ENCODE measurements at places on chromosomes 6 and 20.

DNA sequence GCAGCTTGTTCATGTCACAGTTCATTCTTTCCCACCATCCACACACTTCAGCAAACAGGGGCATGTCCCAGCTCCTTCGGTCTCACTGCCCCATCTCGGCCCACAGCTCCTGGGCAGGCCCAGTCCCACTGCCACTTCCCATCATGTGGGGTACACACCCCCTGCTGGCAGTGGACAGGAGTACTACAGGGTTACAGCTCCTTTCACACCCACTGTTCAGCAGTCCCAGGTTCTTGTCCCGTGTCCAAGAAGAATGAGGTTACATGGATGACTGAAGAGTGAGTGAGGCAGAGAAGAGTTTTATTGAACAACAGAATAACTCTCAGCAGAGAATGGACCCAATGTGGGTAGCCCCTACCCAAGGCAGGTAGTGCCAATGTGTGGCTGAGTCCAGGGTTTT is 77.8 kb upstream of the SMLR1 start:
- DNase-seq = no peak

DNA sequence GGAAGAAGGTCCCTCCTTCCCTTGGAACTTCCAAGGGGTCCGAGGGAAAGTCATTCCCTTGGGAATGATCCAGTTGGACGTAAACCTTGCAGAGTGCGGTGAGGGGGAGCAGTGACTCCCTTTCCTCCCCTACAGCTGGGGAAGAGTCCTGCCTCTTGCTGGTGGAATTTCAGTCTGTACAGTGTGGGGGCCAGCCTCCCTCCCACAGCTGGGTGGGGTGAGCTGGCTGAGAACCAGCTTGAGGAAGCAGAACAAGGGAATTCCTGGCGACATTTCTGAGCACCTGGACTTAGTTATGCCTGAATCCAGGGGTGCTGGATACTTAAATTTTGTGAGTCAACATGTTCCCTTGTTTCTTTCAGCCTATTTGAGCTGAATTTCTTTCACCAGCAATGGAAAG is 152.0 kb downstream of the ANKRD60 start:
- DNase-seq = no peak

- DNase-seq = no peak
These were observed 153.6 kb downstream of the MTHFD1L start for GRCh38 chr6:151018911-151019782.

DNA sequence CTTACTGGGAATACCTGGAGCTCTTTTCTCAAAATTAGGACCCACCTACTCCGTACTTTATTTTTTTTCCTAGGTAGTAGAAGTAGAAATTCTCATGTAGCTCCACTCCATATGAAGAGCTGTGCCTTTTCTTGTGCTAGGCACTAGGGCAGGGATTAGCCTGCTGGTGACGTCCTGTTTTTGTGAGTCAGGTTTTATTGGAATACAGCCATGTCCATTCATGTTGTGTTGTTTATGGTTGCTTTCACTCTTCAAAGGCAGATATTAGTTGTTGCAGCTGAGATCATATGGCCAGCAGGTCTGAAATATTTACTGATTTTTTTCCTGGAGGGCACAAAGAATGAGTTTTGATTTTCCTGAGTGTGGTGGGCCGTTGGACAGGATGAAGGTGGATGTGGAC is 20.5 kb downstream of the XRN2 start:
- DNase-seq = no peak

- no peak for DNase-seq
These were observed 121.9 kb downstream of the MTHFD1L start for GRCh38 chr6:150987371-150987828.

DNA sequence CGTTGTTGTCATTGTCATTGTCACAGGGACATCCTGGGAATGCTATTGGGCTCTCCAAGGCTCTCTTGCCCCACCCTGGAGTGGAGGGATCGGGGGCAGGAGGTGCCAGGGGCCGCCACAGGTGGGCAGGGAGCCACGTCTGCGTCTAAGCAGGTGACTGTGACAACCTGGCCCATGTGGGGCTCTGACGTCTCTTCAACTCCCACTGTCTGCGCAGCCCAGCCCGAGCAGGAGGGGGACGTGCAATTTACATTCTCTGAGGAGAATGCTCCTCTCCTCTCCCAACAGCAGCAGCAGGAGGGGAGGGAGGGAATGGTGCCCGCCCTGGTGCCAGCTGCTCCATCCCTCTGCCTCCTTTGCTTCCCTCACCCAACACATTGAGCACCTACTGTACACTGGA is 50.1 kb downstream of the GRM4 start:
- no peak for DNase-seq

DNA sequence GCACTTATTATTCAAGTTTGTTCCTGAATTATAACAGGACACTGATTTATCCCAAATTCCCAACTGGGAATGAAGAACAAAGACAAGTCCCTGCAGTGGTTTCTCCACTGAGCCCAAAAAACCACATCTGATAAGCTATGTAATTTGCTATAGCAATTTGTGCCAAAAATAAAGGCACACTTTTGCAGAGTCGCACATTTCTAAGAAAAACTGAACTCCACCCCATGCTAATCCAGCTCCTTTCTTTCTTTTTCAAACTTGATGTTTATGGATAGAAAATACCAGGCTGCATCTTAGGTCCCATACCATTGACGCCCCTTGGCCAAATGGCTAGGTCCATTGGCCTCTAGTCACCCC is 170.2 kb upstream of the CITED2 start:
- DNase-seq = no peak

DNA sequence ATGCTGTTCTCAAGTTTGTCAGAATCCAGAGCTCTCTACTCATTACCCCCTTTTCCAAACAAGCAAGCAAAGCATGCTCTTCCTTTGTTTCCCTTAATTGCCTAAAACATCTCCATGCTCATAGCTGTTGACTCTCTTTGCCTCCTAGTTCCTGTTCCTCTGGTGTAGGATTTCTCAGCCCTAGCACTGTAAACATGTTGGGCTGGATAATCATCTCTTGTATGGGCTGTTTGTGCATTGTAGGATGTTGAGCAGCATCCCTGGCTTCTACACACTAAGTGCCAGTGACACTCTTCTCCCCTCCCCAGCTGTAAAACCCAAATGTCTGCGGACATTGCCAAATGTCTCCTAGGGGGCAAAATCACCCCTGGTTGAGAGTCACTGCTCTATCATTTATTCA is 14.0 kb downstream of the PPARD start:
- DNase-seq = no peak

DNA sequence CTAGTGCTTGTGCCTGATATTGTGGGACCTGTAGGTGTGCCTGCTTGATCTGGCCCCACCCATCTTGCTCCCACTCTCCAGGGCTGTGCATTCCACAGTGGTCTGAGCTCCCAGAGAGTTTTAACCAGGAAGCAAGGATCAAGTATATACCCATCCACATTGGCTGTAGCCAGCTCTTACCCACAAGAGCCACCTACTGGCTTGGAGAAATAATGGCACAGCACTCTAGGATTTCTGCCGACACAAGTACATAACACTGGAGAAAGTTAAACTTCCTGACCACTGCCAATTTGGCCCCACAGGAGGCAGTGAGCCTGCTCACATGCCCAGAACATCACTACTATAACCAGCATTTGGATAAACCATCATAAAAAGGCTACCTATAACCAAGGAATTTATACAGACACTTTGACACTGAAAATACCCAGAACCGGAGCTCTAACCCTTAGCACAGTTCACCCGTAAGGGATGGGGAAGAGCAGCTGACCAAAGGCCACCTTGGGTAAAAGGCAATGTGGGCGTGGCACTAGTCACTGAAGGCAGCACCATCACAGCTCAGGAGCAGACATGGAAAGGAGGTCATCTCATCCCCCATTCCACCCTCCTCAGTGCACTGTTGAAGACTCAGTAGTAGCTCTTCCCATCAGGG is 440.4 kb downstream of the BTBD3 start:
- DNase-seq = no peak

DNA sequence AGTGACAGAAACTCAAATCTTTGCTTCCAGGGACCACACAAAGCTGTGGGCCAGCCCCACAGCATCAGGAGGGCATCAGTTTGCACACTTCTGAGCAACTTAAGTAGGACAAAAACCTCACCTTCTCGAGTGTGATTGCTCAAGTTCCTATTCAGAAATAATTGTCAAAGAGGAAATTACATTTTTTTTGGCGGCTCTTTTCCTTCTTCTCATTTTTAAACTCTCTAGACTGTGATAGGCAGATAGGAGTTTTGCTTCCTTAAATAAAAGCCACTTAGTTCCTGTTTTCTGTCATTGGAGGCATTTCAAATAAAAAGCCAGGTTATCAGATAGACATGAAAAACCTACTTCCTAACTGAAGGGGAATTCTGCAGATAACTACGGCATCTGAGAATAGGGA is 11.2 kb upstream of the TAGAP start:
- DNase-seq = no peak

Measured in stimulated activated CD4-positive, alpha-beta T cell treated with anti-CD3 and anti-CD28 coated beads, TNF-alpha, amount 100 ng/mL, for 4 hours (primary cell).